ENCODE measurements at places on chromosomes 6 and 20. TPM values are rescaled to one million over a fixed set of nuclear protein-coding genes. Genes with fewer than 3 reads are reported as not detected.

The ANKRD6 gene
- 21.4 TPM for total RNA-seq

The APOM gene
- total RNA-seq: 2.4 TPM

The BPIFB4 gene
- total RNA-seq: not detected

The MEI4 gene
- total RNA-seq: 0.32 TPM

The PRND gene
- total RNA-seq: not detected

The DSP gene
- 314 TPM for total RNA-seq

The KCNK16 gene
- total RNA-seq: not detected

The MYL9 gene
- 1,967 TPM for total RNA-seq

The TEAD3 gene
- 30.4 TPM for total RNA-seq

The PLCB1 gene
- total RNA-seq: 7.7 TPM

The C2 gene
- total RNA-seq: 5.8 TPM

The VEGFA gene
- total RNA-seq: 261 TPM

The SCUBE3 gene
- 3.5 TPM for total RNA-seq

The TRIM31 gene
- not detected for total RNA-seq

The HCRTR2 gene
- total RNA-seq: not detected

The EYS gene
- total RNA-seq: not detected

The SSTR4 gene
- total RNA-seq: not detected

The BRD2 gene
- 73.8 TPM for total RNA-seq

The OR12D3 gene
- total RNA-seq: not detected

The GSTA1 gene
- not detected for total RNA-seq

The ROS1 gene
- 0.02 TPM for total RNA-seq

The GTF3C6 gene
- total RNA-seq: 116 TPM

The ZBTB46 gene
- total RNA-seq: 13.1 TPM

The SAMD10 gene
- 6.4 TPM for total RNA-seq

The KCNB1 gene
- total RNA-seq: 1.9 TPM

The SF3B5 gene
- 125 TPM for total RNA-seq

The CST2 gene
- not detected for total RNA-seq

The ADGRB3 gene
- total RNA-seq: 0.89 TPM

The WFDC10B gene
- not detected for total RNA-seq

The RIMS1 gene
- total RNA-seq: 1.2 TPM

The C20orf204 gene
- 0.35 TPM for total RNA-seq

The POLR1C gene
- total RNA-seq: 16.9 TPM

The TAGAP gene
- total RNA-seq: 2.1 TPM

The OXT gene
- total RNA-seq: not detected

The ATP9A gene
- total RNA-seq: 21.2 TPM

The CNR1 gene
- total RNA-seq: 0.47 TPM

The GGT7 gene
- 22.0 TPM for total RNA-seq

Data from left ventricle myocardium superior (tissue), 1 donor.